Kidney (tissue), 22 donors: ENCODE measurements at places on chromosomes 4 and X. TPM values are rescaled to one million over a fixed set of nuclear protein-coding genes. Genes with fewer than 3 reads are reported as not detected.

ARFIP1 gene
- total RNA-seq, result 39.1 TPM

UBA6 gene
- total RNA-seq, result 45.8 TPM

GASK1B gene
- total RNA-seq, result 38.6 TPM

CFI gene
- total RNA-seq, result 248 TPM

MAGEA11 gene
- total RNA-seq, result not detected

SSR4 gene
- total RNA-seq, result 226 TPM

NHS gene
- total RNA-seq, result 28.9 TPM

IL15 gene
- total RNA-seq, result 6.4 TPM

REELD1 gene
- 0.66 TPM for total RNA-seq

FAM236A gene
- not detected for total RNA-seq

PAGE2 gene
- total RNA-seq, result not detected

TLR1 gene
- 18.0 TPM for total RNA-seq

NLRP2B gene
- total RNA-seq, result not detected

TCEANC gene
- 5.3 TPM for total RNA-seq

FAM120C gene
- total RNA-seq, result 16.4 TPM

CXCL10 gene
- 1.4 TPM for total RNA-seq

PHKA1 gene
- total RNA-seq, result 3.4 TPM

POLN gene
- 3.8 TPM for total RNA-seq

AGA gene
- total RNA-seq, result 23.0 TPM

BOD1L1 gene
- 45.6 TPM for total RNA-seq

GLUD2 gene
- 2.6 TPM for total RNA-seq

MXRA5 gene
- 12.2 TPM for total RNA-seq

FSTL5 gene
- total RNA-seq, result not detected

SLIT2 gene
- 11.5 TPM for total RNA-seq

AR gene
- total RNA-seq, result 13.6 TPM

ADRA2C gene
- total RNA-seq, result 36.2 TPM

CRMP1 gene
- 0.66 TPM for total RNA-seq

RS1 gene
- total RNA-seq, result 0.44 TPM

GSX2 gene
- not detected for total RNA-seq

KLHL13 gene
- 55.4 TPM for total RNA-seq

SHROOM2 gene
- total RNA-seq, result 11.8 TPM

SFRP2 gene
- 4.1 TPM for total RNA-seq

CT45A5 gene
- not detected for total RNA-seq

HSD17B13 gene
- total RNA-seq, result not detected

DUX4 gene
- not detected for total RNA-seq

PNMA6A gene
- 4.2 TPM for total RNA-seq

NLGN4X gene
- 5.6 TPM for total RNA-seq

P2RY8 gene
- total RNA-seq, result 6.6 TPM

VCX3A gene
- total RNA-seq, result not detected

OTUD6A gene
- total RNA-seq, result not detected

ARHGAP24 gene
- total RNA-seq, result 94.7 TPM

TMPRSS11D gene
- not detected for total RNA-seq

PLAC1 gene
- total RNA-seq, result not detected

NPY2R gene
- total RNA-seq, result 0.54 TPM

NR3C2 gene
- total RNA-seq, result 43.4 TPM

MUC7 gene
- not detected for total RNA-seq

HAND2 gene
- 0.31 TPM for total RNA-seq

PAGE4 gene
- total RNA-seq, result not detected

ERAS gene
- total RNA-seq, result 0.19 TPM

MAGED2 gene
- total RNA-seq, result 185 TPM

SLC16A2 gene
- 13.8 TPM for total RNA-seq

GPM6B gene
- total RNA-seq, result 16.0 TPM

ARHGEF38 gene
- 41.1 TPM for total RNA-seq

HELT gene
- total RNA-seq, result not detected

ASB9 gene
- total RNA-seq, result 2.6 TPM

FAM53A gene
- 2.9 TPM for total RNA-seq

ASB12 gene
- total RNA-seq, result not detected
